ENCODE measurements at places on chromosomes 6 and 20.

GRCh38 chr6:139508576-139508975 is 134.1 kb upstream of the CITED2 start:
- DNase-seq = no peak

DNA sequence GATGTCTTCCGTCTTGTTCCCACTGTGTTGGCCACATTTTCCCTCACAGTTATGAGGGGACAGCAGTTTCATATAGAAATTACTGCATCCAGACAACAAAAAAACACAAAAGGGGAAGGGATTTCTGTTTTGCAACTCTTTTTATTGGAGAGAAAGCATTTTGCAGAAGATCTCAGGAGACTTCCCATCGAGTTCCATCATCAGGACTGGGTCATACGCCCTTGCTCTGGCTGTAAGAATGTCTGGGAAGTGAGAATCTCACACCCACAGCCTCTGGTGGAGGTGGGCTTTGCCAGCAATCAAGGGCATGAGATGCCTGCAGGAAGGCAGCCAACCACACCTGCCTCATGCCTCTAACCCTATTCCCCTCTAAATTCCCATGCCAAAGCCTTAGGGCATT is 5.8 kb upstream of the IGF2R start:
- no peak for DNase-seq

- no peak for DNase-seq
Measured at GRCh38 chr20:43191143-43191542, 1.4 kb upstream of the PTPRT start.

- DNase-seq = no peak
Measured at GRCh38 chr6:24859608-24860200, 61.0 kb upstream of the ARMH2 start.

GRCh38 chr6:106450653-106451052 is 90.1 kb downstream of the CRYBG1 start:
- DNase-seq = no peak

- DNase-seq = peak; percentile 68
Measured at GRCh38 chr6:30541515-30542403, 14.5 kb downstream of the GNL1 start.

DNA sequence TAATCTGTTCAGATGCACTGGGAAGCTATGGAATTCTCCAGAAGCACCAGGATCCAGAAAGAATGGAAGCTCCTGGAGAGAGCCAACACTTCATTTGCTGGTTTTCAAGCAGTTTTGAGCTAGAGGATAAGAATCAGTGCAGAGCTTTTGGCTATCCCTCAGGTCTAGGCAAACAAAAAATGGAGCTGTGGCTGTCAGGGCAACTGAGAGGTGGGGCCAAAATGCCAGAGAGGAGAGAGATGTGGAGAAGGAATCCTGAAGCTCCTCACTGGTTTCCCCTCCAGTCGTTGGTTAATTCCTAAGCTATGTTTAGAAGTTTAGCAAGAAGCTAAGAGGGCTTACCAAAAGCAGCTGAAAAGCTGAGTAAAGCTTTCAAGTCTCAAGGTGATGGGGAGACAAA is 294.2 kb upstream of the JARID2 start:
- DNase-seq = no peak

- DNase-seq = no peak
Measured at GRCh38 chr6:112202639-112203341, 51.6 kb downstream of the LAMA4 start.

DNA sequence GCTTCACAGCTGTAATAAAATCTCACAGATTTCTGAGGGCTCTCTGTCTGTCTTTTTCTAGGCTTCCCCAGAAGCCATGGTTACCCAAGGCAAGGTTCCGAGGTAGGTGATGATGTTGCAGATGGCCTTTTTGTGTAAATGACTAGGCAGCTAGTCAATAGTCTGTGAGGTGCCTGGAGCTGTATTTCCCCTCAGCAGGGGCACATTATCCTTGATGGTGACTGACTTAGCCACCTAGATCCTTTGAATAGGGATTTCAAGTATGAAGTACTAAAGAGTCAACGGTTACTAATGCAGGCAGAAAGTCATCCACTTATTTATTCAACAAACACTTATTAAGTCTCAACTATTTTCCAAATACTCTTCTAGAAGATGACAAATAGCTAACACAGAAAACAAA is 49.3 kb upstream of the L3MBTL3 start:
- no peak for DNase-seq

GRCh38 chr6:137261761-137262160 is 42.6 kb upstream of the IFNGR1 start:
- no peak for DNase-seq
